Kidney glomerular epithelial cell (primary cell): ENCODE measurements at places on chromosomes 6 and 20.
A peak's percentile ranks its signal among the peaks of the same experiment; 100 is the strongest.

GRCh38 chr6:36195471-36196112 lies 952 bp upstream of the BRPF3 start:
- no peak for DNase-seq

DNA sequence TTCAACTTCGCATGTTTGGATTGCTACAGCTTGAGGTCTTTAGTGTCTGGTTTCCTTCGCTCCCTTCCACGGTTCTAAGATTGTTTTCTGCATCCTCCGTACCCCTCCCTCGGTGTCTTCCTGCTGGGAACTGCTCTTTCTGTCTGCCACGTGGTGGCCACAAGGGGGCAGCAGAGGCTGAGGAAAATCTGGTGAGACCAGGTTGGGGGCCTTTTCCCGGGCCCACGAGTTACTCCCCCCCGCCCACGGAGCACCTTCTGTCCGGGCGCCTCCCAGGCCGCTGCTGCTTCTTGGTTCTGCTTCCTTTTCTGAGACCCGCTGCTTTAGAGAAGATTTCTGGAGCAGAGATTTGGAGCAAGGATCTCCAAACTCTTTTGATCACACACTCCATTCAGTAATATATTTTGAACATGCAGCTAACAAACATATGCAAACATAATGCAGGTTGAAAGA lies 21.1 kb upstream of the NOTCH4 start:
- peak; percentile 54 for DNase-seq

GRCh38 chr20:20299904-20300303 lies 68.0 kb upstream of the INSM1 start:
- no peak for DNase-seq

GRCh38 chr6:84309336-84309735 lies 81.9 kb upstream of the CEP162 start:
- no peak for DNase-seq

GRCh38 chr6:73637404-73637803 lies 16.4 kb downstream of the SLC17A5 start:
- DNase-seq, result no peak

GRCh38 chr20:63942250-63942951 lies 13.8 kb downstream of the UCKL1 start:
- DNase-seq, result no peak

DNA sequence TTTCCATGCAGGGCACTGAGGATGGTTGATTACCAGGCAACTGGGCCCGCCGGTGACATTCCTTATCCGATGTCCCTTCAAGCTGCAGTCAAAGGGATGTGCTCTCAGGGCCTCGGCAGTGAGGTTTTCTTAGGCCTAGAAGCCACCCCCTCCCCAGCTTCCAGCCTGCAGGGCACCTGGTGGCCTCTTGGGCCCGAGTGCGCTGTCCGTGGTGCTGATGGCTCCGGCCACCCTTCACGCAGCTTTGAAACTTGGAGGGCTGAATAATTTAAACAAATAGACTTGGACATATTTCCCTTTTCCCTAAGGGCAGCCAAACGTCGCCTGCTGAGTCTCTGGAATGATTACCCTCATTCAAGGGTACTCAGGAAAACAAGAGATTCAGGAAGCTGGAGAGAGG lies 8.9 kb upstream of the MLN start:
- DNase-seq, result peak; percentile 15
